ENCODE measurements at places on chromosomes 12 and 14.

DNA sequence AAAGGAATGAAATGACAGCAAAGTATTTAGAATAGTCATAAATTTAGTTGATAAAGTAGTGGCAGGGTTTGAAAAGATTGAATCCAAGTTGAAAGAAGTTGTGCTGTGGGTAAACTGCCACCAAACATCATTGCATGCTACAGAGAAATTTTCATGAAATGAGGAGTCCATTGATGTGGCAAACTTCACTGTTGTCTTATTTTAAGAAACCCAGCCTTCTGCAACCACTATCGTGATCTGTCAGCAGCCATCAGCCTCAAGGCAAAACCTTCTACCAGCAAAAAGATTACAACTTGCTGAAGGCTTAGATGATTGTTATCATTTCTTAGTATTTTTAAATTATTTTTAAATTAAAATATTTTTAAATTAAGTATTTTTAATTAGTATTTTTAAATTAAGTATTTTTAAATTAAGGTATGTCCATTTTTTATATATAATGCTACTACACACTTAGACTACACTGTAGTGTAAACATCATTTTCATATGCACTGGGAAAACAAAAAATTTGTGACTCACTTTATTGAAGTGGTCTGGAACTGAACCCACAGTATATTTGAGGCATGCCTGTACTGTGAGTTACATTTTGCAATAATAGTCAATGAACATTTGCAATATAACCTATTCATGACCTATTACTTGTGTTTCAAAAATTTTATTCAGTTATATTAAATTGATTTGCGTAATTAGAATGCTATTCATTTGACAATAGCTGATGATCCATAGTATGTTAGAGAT, 67.2 kb upstream of the SYT1 start:
- no peak for DNase-seq

GRCh38 chr12:112341046-112341825, 41.0 kb downstream of the HECTD4 start:
- DNase-seq, result peak; percentile 40

- peak; percentile 28 for DNase-seq
Observed at GRCh38 chr14:20681348-20682126, 2.8 kb upstream of the RNASE4 start.

DNA sequence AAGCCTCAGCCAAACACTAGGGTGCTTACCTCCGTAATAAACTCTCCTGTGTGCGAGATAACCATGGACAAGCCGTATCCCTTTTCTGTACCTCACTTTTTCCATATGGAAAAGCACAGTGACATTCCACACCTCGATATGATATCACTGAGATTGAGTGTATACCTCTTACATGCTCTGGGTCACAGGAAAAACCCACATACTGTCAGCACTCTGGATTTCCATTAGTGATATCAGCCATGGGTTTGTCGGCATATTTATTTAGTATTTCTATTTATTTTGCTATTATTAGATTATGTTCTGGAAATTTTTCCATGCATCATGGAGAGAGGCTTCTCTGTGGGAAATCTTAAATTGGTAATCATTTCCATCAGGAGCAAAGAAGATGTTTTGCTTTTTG, 28.0 kb upstream of the DAAM1 start:
- DNase-seq, result no peak

DNA sequence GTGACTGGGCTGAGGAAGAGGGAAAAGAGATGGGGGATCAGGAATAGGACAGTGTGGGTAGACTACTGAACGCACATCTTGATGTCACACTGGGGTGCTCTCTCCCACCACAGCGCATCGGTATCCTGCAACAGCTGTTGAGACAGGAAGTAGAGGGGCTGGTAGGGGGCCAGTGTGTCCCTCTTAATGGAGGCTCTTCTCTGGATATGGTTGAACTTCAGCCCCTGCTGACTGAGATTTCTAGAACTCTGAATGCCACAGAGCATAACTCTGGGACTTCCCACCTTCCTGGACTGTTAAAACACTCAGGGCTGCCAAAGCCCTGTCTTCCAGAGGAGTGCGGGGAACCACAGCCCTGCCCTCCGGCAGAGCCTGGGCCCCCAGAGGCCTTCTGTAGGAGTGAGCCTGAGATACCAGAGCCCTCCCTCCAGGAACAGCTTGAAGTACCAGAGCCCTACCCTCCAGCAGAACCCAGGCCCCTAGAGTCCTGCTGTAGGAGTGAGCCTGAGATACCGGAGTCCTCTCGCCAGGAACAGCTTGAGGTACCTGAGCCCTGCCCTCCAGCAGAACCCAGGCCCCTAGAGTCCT, 6.9 kb downstream of the C1QL4 start:
- DNase-seq, result no peak

GRCh38 chr12:2891240-2892053, 756 bp downstream of the TULP3 start:
- DNase-seq, result no peak

DNA sequence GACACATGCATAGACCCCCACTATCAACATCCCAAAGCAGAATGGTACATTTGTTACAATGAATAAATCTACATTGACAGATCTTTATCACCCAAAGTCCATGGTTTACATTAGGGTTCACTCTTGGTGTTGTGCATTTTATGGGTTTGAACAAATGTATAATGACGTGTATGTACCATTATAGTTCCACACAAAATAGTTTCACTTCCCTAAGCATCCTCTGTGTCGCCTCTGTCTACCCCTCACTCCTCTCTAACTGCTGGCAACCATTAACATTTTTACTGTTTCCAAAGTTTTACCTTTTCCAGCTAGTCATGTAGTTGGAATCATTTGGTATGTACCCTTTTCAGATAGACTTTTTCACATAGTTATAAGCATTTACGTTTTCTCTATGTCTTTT, 69.5 kb upstream of the LMO3 start:
- DNase-seq, result no peak

- no peak for DNase-seq
Observed at GRCh38 chr12:39368891-39369290, 74.0 kb downstream of the KIF21A start.
